SK-N-SH treated with all-trans-retinoic acid at 6 μM for 48 hours (cell line): ENCODE measurements at places on chromosomes 11 and 22.

- ATAC-seq, result no peak
These were observed 58.5 kb downstream of the SLC22A9 start for GRCh38 chr11:63427971-63428508.

DNA sequence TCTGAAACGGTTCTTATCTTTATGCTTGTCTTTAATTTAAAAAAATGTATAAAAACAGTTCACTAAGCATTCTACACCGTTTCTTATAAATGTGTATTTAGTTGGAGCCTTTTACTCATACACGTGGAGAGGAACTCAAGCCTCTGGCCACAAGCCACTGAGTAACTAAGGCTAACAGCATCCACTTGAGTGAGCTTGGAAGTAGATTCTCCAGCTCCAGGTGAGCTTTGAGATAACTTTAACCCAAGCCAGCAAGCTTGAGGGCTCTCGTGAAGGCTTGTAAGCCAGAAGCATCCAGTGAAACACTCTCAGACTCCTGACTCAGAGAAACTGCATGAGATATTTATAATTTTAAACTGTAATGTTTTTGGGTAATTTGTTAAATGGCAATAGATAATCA is 82.6 kb downstream of the ARHGAP20 start:
- no peak for ATAC-seq

- no peak for ATAC-seq
These were observed 82.2 kb downstream of the FLI1 start for GRCh38 chr11:128776069-128776423.

DNA sequence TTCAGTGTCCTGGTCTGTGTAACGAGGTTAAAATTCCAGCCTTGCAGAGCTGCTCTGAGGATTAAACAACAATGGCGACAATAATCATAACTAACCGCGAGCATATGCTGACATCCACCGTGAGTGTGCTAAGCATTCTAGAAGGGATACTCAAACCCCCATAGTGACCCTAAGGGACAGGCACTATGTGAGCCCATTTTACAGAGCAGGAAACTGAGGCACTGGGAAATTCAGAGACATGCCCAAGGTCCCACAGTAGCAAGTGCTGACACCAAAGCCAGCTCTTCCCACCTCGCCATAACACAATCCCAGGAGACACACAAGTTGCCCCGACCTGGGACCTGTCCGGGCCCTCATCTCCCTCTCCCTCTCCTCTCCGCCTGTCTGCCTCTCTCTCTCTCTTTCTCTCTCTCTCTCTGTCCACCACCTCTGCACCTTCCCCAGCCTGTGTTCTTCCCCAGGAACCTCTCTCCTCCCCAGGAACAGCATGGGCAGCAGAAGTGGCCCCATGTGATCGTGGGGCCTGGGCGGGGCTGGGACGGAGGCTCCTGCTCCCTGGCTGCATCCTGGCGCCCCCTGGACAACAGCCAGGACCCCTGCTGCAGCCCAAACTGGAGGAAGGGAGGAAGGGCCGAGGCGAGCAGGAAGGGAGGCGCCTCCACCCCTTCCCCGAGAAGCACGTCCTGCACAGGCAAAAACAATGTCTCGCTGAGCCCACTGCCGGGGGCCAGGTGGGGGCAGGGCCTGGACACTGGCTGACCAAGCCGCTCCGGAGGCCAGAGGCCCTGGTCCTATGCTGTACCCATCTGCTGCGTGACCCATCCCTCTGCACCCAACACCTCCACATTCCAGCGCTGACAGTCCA is 14.8 kb upstream of the MFNG start:
- ATAC-seq, result no peak

DNA sequence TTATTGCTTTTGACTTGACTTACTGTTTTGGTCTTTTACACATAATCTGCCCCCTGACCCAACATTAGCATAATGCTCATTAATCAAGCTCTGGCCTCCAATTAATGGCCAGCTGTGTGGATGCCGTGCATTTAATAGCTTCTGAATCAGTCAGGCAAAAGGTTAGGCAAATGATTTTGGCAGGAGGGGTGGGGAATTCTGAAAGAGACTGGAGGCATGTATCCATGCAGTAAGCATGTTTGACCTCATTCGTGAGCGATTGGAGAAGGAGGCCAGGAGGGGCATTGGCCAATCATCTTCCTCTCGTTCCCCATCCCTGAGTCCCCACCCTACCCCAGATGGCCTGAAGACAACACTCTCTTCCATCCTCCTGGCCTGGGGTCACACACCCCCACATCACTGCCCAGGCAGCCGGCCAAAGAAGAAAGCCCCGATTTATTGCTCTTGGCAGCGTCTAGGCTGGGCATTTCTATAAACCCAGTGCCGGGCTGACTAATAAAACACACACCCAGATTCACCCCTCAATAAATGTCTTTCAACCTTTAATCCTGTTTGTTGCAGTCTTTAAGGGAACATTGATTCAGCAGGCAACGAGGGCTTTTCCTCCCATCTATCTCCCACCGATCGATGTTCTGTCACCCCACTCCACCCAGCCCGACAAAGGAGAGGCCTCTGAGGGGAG is 150.0 kb downstream of the OPCML start:
- ATAC-seq, result no peak

- ATAC-seq, result no peak
These were observed 17.3 kb downstream of the OR51E2 start for GRCh38 chr11:4680341-4680740.

DNA sequence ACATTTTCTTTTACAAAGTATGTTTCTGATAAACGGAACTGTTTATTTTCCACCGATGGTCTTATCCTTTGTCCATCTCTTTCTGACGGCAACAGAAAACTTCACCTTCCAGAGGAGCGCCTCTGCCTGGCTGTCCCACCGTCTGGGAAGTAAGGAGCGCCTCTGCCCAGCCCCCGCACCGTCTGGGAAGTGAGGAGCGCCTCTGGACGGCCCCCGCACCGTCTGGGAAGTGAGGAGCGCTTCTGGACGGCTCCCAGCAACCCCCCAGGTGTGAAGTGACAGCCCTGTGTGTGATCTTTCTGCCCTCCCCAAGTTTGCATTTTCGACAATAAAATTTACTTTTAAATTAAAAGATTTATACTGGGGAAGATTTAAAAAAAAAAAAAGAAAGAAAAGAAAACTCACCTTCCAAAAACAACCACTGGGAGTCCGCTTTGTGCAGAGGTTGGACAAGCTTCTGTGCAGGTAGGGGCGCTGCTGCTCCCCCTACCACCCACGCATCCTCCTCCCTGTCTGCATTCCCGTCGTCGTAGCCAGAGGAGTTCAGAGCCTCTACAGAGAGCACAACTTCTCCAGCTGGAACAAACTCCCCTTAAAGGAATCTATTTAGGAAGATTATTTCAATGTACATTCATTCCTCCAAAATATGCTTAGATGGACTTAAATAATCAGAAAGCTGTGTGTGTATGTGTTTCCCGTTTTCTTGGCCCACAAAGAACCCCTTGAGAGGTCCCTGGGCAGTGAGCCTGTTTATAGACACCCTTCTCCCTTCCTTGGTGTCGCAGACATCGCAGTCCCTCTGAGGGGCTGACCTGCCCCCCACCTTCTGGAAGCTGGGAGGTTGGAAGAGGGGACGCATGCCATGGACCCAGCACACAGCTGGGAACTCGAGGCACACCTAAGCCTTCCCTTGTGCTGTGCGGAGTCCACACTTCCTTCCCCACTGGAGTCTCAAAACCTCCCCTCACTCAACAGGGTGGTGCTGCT is 849 bp upstream of the APOBEC3B start:
- ATAC-seq, result no peak

DNA sequence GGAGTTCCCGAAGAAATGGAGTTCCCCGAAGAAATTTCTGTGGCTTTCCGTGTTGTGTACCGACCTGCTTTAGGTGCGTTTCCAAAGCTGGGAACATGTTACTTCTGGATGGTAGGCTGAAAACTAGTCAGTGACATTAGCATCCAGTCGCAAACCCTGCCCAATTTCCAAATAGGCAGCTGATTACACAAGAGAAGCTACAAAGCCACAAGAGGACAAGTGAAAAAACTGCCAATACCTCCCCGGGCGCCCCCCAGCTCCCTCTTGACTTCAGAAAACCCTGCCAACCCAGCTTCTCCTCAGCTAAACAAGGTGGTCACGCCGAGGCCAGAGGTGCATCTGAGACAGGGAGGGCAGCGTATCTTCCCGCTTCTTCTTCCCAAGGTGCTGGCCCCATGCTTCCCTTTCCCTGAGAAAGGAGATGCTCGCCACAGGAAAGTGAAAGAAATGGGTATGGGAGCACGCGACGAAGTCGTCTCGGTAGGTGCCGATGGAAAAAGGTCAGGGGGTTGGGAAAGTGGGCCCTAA is 551 bp downstream of the AGBL2 start:
- ATAC-seq, result peak; percentile 63

GRCh38 chr22:50034126-50035081 is 21.8 kb upstream of the IL17REL start:
- ATAC-seq, result no peak

DNA sequence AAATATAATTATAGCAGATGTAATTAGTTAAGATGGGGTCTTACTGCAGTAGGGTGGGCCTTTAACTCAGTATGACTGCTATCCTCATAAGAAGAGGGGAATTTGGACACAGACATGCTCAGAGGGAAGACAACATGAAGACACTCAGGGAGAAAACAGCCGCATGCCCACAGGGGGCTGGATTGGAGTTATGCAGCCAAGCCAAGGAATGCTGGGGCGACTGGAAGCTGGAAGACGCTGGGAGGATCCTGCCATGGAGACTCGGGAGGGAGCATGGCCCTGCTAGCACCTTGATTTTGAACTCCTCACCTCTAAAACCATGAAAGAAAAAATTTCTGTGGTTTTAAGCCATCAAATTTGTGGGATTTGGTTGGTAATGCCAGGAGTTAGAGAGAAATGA is 40.9 kb downstream of the PANX1 start:
- no peak for ATAC-seq

DNA sequence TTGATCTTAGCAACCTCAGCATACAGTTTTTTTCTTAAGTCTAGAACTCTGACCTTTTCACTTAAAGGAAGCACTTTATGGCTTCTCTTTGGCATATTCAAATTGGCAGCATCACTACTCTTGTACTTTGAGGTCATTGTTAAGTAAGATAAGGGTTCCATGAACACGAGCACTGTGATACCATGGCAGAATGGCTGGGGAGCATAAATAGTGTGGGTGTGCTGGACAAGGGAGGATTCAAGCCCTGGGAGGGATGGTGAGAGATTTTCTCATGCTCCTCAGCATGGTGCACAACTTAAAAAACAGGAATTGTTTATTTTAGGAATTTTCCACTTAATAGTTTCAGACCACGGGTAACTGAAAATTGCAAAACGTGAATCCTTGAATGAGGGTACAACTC is 111.4 kb downstream of the ATXN10 start:
- no peak for ATAC-seq

- no peak for ATAC-seq
These were observed 528 bp downstream of the WEE1 start for GRCh38 chr11:9573775-9574621.

DNA sequence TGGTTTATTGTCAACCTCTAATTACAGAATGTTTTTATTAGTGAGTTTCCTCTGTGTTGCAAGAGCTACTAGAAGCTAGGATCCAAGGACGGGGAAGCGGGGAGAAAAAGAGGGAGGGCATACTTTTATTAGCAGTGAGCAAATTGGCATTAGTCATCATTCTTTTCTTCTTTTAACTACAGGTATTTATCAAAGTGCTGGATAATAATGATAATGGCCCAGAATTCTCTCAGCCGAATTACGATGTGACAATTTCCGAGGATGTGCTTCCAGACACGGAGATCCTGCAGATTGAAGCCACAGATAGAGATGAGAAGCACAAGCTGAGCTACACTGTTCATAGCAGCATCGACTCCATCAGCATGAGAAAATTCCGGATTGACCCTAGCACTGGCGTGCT is 179.7 kb upstream of the MTNR1B start:
- ATAC-seq, result no peak

- ATAC-seq, result no peak
These were observed 12.8 kb downstream of the SAA4 start for GRCh38 chr11:18223591-18224387.

- ATAC-seq, result peak; percentile 2; the same call in 2 of the 3 replicates
These were observed 2.0 kb upstream of the MAPK11 start for GRCh38 chr22:50272044-50272802.

DNA sequence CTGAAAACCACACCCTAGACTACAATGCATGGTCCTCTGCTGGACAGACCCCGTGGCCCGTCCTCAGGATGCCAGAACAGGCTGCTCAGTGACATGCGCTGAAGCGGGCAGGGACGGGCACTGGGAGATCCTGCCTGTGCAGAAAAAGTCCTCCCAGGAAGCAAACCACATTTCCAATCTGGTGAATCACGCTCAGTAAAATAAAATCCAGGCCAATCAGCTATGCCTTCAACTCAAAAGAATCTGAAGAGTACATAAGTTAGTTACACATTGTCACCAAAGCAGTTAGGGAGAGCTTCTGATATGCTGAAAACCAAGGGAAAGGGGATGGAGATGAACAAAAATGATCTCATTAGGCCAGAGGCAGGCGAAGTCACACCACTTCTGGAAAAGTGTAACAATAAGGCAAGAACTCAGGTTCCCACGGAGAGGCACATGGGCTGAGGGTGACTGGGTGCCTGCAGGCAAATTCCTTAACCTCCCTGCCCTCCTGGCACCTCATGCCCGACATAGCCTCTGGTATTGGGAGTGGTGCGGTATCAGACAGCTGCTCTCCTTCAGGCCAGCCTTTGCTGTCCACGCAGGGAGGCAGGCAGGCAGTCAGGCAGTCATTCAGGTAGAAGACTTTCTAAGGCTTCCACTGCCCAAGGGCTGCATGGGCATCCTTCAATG is 66.4 kb downstream of the APOL5 start:
- peak; percentile 38 for ATAC-seq

- ATAC-seq, result no peak
These were observed 947.3 kb upstream of the TENM4 start for GRCh38 chr11:80388130-80388529.

GRCh38 chr11:63641727-63642126 is 27.5 kb upstream of the PLAAT3 start:
- no peak for ATAC-seq

DNA sequence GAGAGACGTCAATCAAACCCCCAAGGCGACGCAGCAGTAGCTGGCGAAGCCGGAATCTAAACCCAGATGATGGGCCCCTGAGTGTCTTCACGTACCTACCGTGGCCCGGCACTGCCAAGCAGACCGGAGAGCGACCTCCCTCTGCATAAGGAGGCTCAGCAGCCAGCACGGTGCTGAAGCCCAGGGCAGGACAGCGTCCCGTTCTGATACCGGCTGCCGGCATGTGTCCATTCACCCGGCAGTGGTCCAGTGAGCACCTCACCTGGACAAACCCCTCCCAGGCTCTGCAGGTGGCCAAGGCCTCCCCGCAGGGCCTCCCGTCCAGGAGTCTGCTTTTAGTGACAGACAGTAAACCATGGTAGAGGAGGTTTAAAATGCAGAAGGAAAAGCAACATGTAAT is 142.0 kb downstream of the BRD1 start:
- ATAC-seq, result no peak

GRCh38 chr11:118909619-118910308 is 16.0 kb downstream of the BCL9L start:
- ATAC-seq, result peak; percentile 0; the same call in 2 of the 3 replicates

- no peak for ATAC-seq
These were observed 315.2 kb upstream of the B3GAT1 start for GRCh38 chr11:134727204-134727603.

DNA sequence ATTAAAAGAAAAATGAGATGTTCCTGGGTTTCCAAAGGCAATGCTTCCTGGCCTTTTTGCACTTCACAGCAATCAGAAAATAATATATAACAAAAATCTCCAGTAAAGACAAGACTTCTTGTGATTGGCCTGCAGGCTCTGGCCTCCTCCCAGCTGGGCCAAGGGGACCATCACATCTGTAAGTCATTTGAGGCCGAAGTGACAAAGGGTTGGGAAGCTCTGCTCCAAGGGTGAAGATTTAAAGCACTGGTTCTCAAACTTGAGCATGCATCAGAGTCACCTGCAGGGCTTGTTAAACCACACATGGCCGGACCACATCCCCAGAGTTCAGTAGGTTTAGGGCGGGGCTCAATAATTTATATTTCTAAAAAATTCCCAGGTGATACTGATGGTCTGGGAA is 32.1 kb downstream of the ARFGAP2 start:
- no peak for ATAC-seq
